ENCODE measurements at places on chromosomes 5 and 9. TPM values are rescaled to one million over a fixed set of nuclear protein-coding genes. Genes with fewer than 3 reads are reported as not detected.

The TCERG1 gene
- total RNA-seq = 21.6 TPM

The FOXD4L4 gene
- not detected for total RNA-seq

The F2RL2 gene
- total RNA-seq = 1.3 TPM

The ADRA1B gene
- 2.3 TPM for total RNA-seq

The VLDLR gene
- 146 TPM for total RNA-seq

DNA sequence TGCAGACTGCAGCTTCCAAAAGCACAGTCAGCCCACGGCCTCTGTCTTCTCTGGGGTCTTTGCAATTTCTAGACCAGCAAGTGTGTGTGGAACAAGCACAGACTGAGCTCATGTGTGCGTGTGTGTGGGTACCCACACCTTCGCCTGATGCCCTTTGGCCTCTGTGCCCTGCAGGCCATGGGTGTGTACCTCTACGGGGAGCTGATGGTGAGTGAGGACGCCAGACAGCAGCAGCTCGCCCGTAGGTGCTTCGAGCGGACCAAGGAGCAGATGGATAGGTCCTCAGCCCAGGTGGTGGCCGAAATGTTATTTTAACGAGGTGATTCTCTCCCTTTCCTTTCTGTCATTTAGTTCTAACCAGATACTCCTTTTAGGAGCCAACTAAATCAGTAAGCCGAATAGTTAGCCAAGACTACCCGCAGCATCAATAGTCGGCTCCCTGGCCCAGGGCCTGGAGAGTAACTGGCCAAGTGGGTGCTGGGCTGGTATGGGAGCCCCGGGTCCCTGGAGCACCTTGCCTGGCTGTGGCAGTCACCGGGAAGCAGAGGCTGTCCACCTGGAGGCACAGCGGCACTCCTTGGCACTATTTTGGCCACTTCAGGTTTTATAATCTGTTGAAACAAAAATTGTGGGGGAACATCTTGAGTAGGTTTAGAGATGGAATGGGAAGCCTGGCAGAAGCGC is 235.0 kb downstream of the FANCC start:
- DNase-seq = peak; percentile 51

DNA sequence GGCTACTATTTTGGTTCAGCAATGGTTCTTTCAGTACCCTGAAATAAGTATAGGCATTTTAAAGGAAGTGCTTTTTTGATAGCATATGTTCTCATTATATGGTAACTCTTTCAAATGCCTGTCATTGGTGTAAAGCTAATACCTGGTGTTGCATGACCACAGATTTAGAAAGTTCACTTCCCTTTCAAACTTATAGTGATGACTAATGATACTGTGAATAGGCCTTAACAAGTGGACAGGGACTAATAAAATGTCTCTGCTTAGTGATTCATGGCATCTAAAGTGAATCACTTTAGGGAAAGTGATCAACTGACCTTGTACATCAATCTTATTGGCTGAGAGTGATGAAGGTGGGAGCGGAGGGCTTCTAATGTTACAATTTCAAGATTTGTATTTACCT is 21.6 kb downstream of the MRPL22 start:
- no peak for DNase-seq

DNA sequence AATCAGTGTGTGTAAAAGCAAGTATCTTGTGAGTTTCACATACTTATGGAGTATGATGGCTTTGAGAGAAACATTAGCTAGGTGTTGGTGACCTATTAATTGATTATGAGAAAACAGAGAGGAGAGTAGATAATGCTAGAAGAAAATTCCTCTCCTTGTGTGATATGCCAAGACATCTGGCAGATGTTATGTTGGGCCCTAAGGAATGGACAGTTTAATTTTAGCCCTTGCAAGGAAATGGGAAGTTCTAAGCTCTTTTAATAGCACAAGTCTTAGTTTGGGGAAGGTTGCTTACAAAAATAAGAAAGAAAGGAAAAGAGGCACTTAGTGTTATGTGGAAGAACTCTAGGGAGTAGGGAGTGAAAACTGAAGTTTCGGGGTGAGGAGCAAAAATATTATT is 5.1 kb downstream of the ZNF462 start:
- no peak for DNase-seq

DNA sequence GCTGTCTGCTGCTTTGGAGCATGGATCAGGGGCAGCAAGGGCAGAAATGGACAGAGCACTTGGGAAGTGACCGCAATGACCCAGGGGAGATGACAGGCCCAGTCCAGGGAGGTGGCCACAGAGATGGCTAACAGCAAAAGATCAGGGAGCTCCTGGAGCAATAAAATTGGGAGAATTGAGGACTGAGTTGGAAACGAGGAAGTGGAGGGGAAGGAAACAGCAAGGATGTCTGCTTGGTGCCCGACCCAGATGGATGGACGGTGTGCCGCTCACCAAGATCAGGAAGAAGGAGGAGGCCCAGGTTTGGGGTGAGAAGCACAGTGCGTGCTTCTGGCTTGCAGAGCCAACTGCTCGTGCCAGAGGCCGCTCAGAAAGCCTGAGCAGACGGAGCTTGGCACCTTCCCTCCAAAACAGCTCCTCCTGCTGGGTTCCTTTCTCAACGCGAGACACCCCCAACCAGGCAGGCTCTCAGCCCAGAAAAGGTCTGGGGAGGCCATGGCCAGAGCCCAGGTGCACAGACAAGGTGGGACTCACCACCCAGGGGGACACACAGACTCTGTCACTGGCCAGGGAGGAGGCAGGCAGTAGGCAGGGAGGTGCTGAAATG is 1.7 kb upstream of the SLC34A1 start:
- DNase-seq = no peak

- no peak for DNase-seq
Observed at GRCh38 chr5:145347026-145347616, 488.0 kb downstream of the PRELID2 start.

GRCh38 chr5:88833371-88834130 is 49.4 kb downstream of the MEF2C start:
- DNase-seq = peak; percentile 75

DNA sequence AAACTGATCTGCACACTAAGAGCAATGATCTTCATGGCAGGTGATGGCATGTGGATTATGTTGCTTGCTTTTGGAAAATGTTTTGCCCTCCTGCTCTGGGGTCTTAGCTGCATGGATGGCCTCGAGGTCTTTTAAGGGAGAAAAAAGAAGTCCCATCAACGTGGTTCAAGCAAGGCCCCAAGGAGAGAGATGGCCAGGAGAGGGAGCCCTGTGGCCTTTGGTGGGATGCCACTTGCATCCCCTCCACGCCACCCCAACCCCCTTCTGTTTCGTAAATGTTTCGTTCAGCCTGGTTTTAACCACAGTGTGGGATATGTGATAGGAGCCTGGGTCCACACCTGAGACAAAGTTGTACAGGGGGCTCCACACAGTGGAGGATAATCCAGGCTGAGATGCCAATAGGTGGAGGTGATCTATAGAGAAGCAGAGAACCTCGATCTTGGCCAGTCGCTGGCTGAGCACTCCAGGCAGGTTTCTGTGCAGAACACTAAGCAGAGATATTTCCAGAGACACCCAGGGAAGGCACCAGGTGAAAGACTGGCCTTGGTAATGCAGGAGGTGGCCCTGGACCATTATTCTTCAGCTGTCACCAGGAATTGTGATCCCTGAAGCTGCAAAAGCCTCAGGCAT is 25.8 kb upstream of the FRRS1L start:
- DNase-seq = no peak

GRCh38 chr9:21452681-21453080 is 12.4 kb downstream of the IFNA1 start:
- DNase-seq = no peak

DNA sequence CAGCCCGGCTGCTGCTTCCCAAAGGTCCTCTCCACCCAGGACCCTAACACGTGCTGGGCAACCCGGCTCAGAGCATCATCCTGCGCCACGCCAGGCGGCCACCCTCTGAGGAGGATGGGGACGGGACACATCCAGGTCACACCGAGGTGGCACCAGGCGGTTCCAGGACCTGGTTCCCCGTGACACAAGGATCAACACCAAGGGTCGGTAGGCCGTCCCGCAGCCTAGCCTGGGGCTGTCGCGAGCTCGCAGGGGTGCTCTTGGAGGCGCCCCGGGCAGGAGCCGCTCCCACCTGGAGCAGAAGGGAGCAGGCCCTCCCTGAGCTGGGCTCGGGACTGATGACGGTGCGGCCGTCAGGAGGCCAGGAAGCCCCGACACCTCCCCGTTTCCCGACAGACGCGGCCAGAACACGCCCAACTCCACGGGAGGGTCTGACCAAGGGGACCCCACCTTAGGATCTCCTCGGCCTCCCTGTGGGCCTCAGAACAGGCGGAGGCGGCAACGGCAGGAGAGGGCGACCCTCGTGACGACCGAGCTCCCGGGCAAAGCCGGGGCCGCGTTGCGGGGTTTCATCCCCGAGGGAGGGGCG is 6.3 kb downstream of the EXD3 start:
- no peak for DNase-seq

DNA sequence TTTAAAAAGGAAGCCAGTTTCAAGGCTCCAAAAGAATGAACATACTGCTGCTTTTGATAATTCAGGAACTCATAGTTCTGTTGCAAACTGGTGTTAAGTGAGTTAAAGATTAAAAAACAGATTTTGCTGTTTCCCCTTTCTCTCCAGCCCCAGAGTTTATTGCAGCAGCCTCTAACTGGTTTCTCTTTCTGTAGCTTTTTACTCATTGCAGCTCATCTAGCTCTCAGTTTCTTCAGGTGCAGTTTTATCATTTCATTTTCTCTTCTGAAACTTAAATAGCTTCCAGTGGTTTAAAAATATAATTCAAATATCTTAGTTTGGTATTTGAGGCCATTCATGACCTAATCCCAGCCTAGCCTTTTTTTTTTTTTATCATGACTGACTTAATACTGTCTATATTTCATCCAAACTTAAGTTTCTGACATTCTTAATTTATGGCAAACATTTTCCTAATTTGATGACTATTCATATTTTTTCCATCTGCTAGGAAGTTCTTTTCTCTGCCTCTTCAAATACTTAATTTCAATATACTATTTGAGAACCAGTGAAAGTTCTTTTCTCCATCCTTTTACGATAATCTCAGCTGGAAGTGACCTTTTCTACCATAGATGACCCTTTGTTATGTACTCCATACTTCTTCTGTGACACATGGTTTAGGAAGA is 252.7 kb upstream of the GRIA1 start:
- DNase-seq = no peak

DNA sequence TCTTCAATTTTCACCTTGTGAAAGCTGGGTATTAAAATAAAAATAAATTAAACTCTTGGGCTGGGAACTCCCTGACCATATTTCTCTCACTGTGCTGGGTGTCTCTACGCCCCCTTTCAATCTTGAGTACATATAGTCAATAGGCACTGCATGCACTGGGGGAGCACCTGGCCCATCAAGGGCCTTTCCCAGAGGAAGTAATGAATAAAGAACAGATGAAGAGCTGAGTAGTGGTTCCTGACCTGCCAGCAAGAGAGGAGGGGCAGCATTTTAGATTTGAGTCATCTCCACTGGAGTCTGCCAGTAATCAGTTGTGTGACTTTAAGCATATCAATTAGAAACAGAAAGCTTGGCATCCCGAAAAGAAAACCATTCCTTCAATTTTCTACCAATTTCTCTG is 6.2 kb downstream of the MAPKAP1 start:
- no peak for DNase-seq

GRCh38 chr9:111904891-111905291 is 8.3 kb downstream of the UGCG start:
- DNase-seq = no peak

DNA sequence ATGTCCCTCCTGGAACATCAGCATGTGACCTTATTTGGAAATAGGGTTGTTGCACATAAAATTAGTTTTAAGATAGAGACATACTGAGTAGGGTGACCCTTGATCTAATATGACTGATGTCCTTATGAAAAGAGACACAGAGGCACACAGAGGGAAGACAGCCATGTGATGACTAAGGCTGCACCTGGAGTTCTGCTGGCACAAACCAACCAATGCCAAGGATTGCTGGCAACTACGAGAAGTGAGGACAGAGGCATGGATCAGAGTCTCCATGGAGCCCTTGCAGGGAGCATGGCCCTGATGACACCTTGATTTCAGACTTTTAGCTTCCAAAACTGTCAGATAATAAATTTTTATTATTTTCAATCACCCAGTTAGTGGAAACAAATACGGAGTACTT is 101.9 kb downstream of the FBXL7 start:
- no peak for DNase-seq

- DNase-seq = no peak
Observed at GRCh38 chr9:130149654-130150286, 22.4 kb upstream of the NCS1 start.

DNA sequence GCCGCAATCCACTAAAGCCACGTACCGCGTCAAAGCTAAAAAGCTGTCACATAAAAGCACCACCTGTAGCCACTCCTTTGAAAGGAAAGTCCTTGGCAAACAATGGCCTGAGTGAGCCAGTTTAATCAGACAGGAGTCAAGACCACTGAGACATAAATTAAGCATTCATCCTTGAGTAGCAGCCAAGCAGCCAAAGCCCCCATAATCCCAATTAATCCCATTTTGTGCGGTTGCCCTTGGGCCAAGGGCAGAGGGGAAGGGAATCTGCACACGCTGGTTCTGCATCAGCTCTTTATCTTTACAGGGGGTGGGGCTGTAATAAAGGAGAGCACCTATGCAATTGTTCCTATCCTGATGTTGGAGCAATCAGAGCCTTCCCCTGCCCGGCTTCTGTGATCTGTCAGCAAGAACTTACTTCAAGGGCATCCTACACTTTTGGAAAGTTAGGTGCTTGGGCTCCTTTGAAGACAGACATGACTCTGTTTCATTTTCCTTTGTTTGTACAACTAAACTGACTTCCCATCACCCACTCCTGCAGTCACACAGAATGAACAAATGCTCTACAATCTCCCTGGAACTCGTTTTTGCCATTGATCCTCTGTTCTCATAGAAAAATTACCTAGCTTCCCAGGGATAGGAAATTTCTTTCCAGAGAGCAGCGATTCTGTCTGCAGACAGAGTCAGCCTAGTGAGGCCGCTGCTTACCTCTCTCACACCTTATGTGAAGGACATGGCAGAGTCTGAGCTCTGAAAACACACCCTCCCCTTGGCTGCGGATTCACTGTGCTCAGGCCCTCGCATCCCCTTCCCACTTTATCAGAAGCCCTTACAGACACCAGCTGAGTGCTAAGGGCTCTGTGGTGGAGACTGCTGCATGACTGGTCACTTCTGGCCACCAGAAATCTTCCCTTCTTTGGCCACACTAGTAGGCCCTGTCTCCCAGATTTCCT is 116.2 kb upstream of the TBCA start:
- no peak for DNase-seq

GRCh38 chr5:2902186-2902585 is 150.7 kb upstream of the IRX2 start:
- no peak for DNase-seq

- DNase-seq = no peak
Observed at GRCh38 chr5:38455796-38456330, 100.6 kb downstream of the LIFR start.

GRCh38 chr5:146321571-146321970 is 17.1 kb upstream of the POU4F3 start:
- no peak for DNase-seq

DNA sequence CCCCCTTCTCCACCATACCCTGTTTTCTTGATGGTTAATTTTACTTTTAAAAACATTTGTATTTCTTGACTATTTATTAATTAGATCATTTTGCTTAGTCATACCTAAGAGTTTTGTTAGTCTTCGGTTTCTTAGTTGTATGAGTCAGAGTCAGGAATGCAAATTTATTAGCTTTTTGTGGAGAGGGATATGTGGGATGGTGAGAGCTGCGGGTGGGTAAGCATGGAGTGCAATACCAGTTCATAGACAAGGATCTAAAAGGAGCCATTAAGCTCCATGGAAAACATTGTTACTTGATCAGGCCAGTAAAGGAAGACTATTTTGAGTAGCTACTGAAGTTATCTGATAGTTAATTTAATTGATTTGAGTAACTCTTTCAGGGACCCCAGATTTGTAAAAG is 77.5 kb downstream of the ZSWIM6 start:
- DNase-seq = no peak

GRCh38 chr9:19085295-19085694 is 17.4 kb downstream of the HAUS6 start:
- DNase-seq = no peak
